ENCODE measurements at places on chromosomes 5 and 9.

GRCh38 chr9:137582286-137582860 lies 3.6 kb upstream of the DPH7 start:
- no peak for DNase-seq

- no peak for DNase-seq
These were observed 16.2 kb downstream of the PRKAA1 start for GRCh38 chr5:40781843-40782409.

DNA sequence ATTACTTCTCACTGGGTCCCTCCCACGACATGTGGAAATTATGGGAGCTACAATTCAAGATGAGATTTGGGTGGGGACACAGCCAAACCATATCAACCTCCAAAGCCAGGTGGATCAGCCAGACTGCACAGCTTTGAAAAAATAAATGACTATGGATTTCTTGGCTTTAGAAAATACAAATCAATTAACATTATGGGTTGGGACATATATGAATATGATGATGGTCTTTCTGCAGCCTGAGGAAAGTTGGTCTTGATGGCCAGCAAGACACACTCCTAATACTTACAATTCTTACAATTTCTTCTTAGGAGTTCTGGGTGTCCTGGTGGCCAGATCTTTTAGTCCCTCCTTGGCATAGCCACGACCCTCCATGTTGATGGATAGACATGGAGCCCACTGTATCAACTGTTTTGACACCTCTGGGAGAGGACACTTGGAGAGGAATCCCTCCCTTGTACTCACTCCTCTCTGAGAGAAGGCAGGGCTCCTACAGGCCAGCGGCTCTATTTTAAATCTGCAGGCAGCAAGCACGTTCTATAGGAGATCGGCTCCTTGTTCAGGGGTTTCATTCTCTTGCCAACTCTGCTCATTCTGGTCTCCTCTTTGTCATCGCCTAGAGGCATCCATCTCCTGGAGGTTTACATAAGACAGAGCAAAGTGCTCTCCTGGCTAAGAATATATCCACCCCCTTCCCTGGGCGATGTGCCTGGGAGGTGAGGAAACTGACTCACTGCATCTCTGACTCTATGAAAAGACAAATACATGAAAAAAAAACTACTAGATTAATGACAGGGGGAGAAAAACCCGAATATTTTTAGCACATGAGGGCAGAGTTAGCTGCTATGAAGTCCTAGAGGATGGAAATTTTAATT lies 145.9 kb downstream of the CARTPT start:
- no peak for DNase-seq

DNA sequence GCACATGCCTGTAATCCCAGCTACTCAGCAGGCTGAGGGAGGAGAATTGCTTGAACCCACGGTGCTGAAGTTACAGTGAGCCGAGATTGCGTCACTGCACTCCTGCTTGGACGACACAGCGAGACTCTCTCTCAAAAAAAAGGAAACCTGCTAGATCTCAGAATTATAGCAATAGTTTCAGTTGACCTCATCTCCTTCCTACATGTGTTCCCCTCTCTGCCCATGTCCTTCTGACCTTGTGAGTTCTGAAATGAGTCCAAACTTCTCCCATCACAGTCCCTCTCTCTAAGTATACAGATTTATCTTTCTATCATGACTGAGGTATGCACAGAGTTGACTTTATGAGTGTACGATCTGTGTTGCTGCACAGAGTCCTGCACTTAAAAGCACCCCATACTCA lies 44.6 kb upstream of the SHOC1 start:
- DNase-seq, result no peak

GRCh38 chr5:97118261-97119006 lies 24.0 kb downstream of the LIX1 start:
- no peak for DNase-seq

GRCh38 chr5:52896534-52897237 lies 92.5 kb upstream of the ITGA2 start:
- DNase-seq, result no peak

DNA sequence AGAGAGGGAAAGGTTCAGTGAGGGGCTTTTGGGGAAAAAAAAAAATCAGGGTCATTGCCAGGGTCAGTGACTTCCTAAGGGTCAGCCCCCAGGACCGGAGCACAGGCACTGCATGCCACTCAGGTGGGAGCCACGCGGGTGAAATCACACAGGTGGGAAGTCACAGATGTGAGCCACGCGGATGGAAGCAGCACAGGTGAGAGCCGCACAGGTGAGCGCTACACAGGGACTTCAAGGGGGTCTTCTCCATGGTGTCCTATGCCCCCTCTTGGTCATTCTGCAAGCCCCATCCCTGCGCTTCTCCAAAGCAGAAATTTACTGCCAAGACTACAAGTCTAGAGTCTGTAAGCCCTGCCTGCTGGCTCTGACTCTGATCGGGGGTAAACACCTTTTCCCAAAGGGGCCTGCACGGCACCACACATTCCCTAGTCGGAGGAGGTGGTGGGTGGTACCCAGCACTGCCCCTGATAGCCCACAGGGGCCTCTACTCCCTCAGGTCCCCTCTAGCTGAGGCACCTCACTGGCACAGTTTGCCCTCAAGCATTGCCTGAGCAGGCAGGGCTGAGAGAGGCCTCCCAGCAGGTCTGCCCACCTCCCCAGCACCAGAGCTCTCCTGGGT lies 18.3 kb upstream of the OBP2B start:
- no peak for DNase-seq

GRCh38 chr9:92297611-92298010 lies 4.1 kb upstream of the IARS1 start:
- no peak for DNase-seq

DNA sequence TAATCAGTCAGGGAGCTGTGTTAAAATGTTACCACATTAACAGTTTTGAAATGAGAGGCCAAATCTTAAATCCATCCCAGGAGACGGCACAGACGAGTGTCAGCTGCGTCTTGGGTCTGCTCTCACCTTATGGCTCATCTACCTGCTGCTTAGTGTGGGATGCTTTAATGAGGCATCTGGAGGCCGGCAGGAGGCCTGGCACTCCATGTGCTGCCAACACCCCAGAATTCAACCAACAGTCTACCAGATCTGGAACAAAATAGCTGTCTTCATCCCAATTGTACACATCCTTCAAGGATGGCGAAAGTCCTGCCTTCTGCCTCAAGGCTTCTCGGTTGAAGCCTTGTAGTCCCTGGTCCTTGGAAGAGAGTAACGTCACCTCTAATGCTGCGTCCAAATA lies 12.0 kb downstream of the PRKACG start:
- no peak for DNase-seq

DNA sequence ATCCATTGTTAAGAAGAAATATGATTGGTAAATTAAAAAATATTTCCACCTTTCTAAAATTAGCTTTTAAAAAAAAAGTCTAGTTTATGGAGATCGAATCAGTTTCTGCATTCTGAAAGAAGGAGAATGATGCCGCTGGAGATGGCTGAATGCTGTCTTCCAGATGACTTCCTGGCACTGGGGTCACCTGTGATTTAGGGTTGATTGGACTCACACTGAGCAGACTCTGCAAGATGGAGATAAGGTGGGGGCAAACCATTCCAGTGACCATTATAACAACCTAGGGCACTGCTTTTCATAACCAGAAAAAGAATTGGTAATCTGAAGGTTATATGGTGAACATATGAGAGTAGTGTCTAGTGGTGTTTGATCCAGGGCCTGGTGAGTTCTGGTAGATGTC lies 40.8 kb downstream of the RHOBTB3 start:
- DNase-seq, result no peak

DNA sequence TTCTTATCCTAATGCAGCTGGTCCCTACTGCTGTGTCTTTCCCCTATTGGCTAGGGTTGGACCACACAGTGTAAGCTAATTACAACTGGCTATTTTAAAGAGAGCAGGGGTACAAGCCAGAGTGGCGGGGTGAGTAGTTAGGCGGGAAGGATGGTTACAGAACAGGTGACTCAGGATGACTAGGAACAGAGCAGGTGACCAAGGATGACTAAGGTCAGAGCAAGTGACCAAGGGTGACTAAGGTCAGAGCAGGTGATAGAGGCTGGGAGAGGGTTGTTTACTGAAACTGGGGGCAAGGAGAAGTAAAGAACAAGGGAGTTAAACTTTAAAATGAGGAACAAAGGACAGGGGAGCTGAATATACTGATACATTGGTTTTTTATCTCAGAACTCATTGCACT lies 125.4 kb downstream of the PTTG1 start:
- no peak for DNase-seq

- DNase-seq, result no peak
These were observed 18.3 kb upstream of the ZFYVE16 start for GRCh38 chr5:80389580-80389979.

- no peak for DNase-seq
These were observed 13.6 kb upstream of the CLTB start for GRCh38 chr5:176429972-176430371.

GRCh38 chr5:67291671-67292070 lies 95.1 kb upstream of the CD180 start:
- no peak for DNase-seq

GRCh38 chr5:66769030-66769733 lies 173.0 kb downstream of the MAST4 start:
- DNase-seq, result no peak

DNA sequence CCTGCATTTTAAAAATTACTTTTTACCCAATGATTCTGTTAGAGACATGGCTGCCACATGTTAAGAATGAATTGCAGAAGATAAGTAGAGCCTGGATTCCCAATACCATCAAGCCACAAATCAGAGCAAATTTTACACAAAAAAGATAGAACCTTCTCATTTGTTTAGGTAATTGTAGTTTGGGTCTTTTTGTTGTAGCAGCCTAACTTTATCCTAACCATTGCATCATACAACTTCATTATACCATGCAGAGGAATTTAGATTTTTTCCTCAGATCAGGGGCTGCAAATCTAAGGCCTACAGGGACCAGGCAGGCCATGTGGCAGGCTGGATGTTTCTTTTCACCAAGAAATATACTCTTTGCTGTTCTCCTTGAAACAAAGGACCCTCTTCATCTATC lies 34.6 kb downstream of the NKX2-5 start:
- DNase-seq, result no peak

- DNase-seq, result no peak
These were observed 80.8 kb upstream of the OSMR start for GRCh38 chr5:38764937-38765391.
